ENCODE measurements at places on chromosomes 3 and 15.

- DNase-seq = no peak
These were observed 94.4 kb downstream of the SRGAP3 start for GRCh38 chr3:9155028-9155427.

DNA sequence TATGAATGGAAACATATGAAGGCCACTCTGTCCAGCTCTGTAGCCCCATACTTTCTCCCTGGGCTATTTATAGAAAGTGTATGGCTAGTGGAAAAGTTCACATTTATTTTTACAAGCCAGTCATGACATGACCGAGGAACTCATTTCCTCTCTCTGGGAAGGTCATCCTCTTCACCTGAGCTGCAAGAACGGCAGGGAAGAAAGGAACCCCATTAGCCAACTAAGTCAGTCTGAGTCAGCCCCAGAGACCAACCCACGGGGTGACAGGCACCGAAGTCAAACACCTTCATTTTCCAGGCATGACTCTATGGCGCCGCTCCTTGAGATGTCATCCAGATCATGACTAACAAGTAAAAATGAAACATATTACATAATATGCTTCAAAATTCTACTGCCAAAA is 4.8 kb downstream of the PAQR9 start:
- DNase-seq = no peak

GRCh38 chr3:187568171-187568570 is 102.0 kb downstream of the SST start:
- DNase-seq = no peak

GRCh38 chr15:83372434-83372891 is 74.7 kb upstream of the SH3GL3 start:
- no peak for DNase-seq

GRCh38 chr15:33382491-33382890 is 71.7 kb downstream of the RYR3 start:
- no peak for DNase-seq

- no peak for DNase-seq
These were observed 3.0 kb upstream of the PLCH1 start for GRCh38 chr3:155747946-155748290.

GRCh38 chr15:68330416-68330815 is 52.9 kb downstream of the FEM1B start:
- DNase-seq = no peak

- DNase-seq = no peak
These were observed 4.8 kb downstream of the GASK1A start for GRCh38 chr3:42983927-42984326.

GRCh38 chr3:139944256-139944910 is 9.4 kb downstream of the CLSTN2 start:
- DNase-seq = no peak

- DNase-seq = no peak
These were observed 6.5 kb downstream of the SQOR start for GRCh38 chr15:45641374-45641781.

GRCh38 chr3:120289636-120290035 is 4.6 kb upstream of the GPR156 start:
- no peak for DNase-seq

DNA sequence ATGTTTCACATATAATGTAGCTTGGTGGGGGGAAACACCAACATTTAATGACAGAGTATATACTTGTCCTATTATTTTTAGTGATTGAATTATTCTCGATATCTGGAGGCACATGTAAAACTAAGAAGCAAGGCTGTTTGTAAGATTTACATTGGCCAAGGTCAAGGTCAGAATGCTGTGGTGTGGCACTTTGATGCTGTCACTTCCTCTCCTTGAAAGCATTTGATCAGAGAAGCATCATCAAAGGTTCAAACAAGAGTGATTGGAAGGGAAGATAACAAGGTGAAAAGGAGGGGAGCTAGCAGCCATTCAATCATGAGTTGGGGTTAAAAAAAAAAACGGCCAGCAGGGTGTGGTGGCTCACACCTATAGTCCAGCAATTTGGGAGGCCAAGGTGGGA is 26.4 kb downstream of the RTF1 start:
- DNase-seq = no peak

- DNase-seq = no peak
These were observed 20.0 kb upstream of the PRR23E start for GRCh38 chr3:127172781-127173515.

DNA sequence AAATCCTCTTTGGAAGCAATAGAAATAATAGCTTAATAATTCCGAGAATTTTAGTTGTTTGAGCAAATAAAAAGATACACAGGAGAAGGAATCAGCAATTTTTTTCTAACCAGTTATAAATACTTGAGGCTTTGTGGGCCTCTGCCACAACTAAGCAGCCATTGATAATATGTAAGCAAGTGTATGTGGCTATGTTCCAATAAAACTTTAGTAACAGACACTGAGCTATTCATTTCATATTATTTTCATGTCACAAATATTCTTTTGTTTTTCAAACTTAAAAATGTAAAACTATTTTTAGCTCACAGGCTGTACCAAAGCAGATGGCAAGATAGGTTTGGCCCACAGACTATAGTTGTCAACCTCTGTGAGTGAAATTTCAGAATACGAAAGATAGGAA is 85.7 kb downstream of the MSL2 start:
- no peak for DNase-seq

- DNase-seq = no peak
These were observed 13.9 kb downstream of the AADAC start for GRCh38 chr3:151827816-151828215.
